MCF 10A (cell line): ENCODE measurements at places on chromosomes 4 and X. TPM values are rescaled to one million over a fixed set of nuclear protein-coding genes. Genes with fewer than 3 reads are reported as not detected.

Gene ADD1
- 131 and 161 TPM in 2 replicates for total RNA-seq

Gene TMEM154
- total RNA-seq = 37.9 and 41.5 TPM in 2 replicates

Gene P2RY4
- total RNA-seq = 0.20 TPM in 1 of 2 replicates, not detected in the other

Gene MND1
- total RNA-seq = 4.8 and 9.7 TPM in 2 replicates

Gene KIAA1210
- total RNA-seq = not detected in 2 replicates

Gene TLR6
- total RNA-seq = 7.7 and 11.4 TPM in 2 replicates

Gene MBNL3
- total RNA-seq = 14.0 and 17.7 TPM in 2 replicates

Gene CDS1
- 10.3 and 11.5 TPM in 2 replicates for total RNA-seq

Gene MAGED4
- not detected in 2 replicates for total RNA-seq

Gene RAB9B
- 0.07 TPM in 1 of 2 replicates, not detected in the other for total RNA-seq

Gene GAGE2A
- not detected in 2 replicates for total RNA-seq

Gene ADGRG4
- not detected in 2 replicates for total RNA-seq

Gene CT55
- not detected in 2 replicates for total RNA-seq

Gene SLC26A1
- total RNA-seq = 0.10 and 0.16 TPM in 2 replicates

Gene NSG1
- 6.7 and 8.6 TPM in 2 replicates for total RNA-seq

Gene TRPC5OS
- total RNA-seq = not detected in 2 replicates

Gene GIMD1
- total RNA-seq = not detected in 2 replicates

Gene NAA11
- total RNA-seq = not detected in 2 replicates

Gene N4BP2
- total RNA-seq = 8.3 and 8.8 TPM in 2 replicates

Gene DOK7
- 1.1 and 5.3 TPM in 2 replicates for total RNA-seq

Gene GSTCD
- 16.3 and 19.2 TPM in 2 replicates for total RNA-seq

Gene ALAS2
- total RNA-seq = not detected in 2 replicates
